ENCODE measurements at places on chromosomes 1 and 21.

DNA sequence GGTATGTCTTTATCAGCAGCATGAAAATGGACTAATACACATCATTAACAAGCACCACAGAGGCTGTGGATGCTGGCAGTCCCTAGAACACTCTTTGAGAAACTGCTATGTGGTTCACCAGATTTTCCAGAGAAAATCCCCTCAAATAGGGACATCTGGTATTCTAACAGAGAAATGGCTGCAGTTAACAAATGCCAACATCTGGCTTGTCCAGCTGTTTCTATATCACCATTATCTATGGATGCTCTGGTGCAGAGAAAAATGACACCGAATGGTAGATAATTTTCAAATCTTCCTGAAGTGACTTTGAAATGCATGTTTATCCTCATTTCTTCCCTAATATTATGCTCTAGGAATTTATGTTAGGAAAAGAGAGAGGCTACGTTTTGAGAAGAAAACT lies 403.5 kb upstream of the PROX1 start:
- no peak for DNase-seq

DNA sequence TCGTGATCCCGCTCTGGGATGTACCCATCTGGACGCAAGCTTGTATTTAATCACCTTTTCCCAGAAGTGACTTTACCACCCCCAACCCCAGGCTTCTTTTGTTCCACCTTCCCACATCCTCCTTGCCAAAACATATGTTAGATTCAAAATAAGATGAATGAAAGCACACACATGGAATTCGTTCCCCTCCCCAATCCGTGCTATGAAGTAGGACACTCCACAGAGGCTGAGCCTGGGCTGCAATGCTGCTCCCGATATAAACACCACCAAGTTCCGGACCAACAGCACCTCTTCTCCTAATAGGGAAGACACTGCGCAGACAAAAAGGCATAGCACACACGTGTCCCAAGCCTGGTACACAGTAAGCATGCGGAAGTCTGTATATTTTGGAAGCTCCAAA lies 86.1 kb downstream of the CLSTN1 start:
- DNase-seq = no peak

- DNase-seq = no peak
Measured at GRCh38 chr1:36223381-36223995, 755 bp upstream of the THRAP3 start.

- no peak for DNase-seq
Measured at GRCh38 chr1:25862785-25863485, 3.7 kb upstream of the AUNIP start.

DNA sequence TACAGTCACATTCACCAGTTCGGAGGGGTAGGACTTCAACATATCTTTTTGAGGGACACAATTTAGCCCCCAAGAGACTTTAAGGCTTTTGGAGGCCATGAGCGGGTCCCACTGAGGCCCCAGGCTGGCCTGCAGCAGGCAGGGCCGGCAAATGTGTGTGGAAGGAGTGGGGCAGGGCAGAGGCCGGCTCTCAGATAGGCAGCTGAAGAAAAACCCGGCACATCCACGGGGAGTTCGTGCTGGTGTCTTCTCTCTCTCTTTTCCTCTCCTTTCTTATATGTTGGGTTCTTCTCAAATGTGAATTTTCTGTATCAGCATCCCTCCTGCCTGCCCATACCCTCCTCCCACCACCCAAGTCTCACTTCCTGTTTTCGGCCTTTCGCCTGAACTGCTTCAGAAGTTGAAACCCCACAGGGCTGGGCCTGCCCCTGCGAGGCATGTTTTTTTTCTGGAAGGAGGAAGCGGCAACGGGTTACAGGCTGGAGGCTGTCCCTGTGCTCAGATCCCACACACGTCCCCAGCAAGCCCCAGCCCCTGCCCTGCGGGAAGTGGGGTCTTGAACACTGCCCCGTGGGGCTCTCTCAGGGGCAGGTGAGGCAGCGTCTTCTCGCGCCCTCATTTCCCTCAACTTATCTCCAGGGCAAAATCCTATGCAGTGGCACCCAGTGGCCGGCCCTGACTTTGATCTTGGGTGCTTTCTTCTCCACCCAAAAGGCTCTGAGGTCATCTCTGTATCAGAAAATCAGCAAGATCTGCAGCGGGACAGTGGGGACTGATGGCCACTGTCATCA lies 9.7 kb upstream of the UMODL1 start:
- DNase-seq = no peak

GRCh38 chr1:198788561-198789064 lies 149.8 kb downstream of the PTPRC start:
- DNase-seq = no peak

- DNase-seq = no peak
Measured at GRCh38 chr1:66300280-66300971, 233.5 kb upstream of the SGIP1 start.

DNA sequence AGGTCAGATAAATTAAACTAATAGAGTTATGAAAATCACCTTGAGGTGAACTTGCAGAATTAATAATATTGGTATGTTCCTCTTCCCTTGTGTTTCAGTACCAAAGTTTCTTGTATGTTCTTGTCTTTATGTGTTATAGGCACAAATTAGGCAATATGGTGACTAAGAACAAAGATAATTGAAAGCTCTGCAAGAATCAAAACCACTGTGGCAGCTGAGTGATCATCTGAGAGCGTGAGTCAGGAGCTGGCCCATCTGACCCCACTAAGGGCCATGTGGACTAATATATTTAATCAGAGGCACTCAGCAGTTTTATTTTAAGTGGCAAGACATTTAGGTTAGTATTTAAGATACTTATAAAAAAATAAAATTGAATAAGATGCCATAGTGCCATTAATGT lies 12.8 kb upstream of the CASQ2 start:
- no peak for DNase-seq

GRCh38 chr21:45825219-45825618 lies 156.4 kb upstream of the COL6A1 start:
- no peak for DNase-seq

DNA sequence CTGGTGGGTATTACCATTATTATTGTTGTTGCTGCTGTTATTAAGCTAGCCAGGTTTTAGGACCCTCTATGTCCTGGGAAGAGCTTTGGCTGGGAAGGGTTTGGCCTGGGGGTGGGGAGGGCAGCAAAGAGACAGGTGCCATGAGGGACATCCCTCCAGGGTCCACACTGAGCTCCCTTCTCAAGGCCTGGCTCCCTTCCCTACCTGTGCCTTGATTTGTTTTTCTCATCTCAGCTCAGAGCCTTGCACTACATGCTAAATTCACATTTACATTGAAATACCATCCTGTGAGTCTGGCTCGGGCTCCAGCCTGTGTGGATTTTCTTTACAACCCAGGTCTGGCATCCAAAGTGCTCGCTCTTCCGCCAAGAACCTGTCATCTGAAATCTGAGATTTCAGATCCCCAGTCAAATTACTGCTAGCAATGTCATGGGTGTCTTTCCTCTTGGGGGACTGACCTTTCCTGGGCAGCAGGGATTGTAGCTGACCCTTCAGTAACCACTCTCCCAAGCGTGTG lies 536.3 kb downstream of the PTPRU start:
- no peak for DNase-seq

GRCh38 chr1:94255476-94255875 lies 18.1 kb upstream of the ARHGAP29 start:
- no peak for DNase-seq

DNA sequence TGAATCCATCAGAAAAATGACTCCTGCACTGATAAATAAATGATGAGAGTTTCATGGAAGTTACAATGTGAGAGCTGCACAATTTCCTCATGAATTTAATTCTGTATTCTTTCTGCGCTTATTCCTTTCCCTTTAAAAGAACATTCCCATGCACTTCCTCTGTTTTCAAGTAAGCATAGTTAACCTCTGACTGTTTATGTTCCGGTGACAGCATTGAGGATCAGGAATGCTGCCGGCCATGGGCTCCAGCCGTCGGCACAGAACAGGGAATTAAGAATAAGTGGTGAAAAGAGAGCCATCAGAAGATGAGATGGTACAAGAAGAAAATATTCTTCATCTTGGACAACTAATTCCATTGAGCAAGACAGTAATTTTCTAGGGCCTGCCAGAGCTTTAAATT lies 65.3 kb downstream of the SUSD4 start:
- DNase-seq = no peak

DNA sequence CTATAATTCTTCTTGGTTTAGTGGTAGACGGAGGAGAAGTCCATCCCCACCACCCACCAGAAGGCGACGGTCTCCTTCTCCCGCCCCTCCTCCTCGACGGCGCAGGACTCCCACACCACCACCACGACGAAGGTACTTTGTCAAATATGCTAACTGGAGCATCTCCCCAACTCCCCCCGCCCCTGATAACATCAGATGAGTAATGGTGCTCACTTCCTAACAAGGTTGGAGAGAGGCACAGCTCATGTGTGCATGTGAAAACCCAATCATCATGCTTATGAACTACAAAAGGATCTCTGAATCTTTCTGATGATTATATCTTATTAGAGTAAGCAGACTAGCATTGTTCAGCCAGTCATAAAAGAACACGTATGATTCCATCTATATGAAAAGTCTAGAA lies 23.7 kb downstream of the SRRM1 start:
- DNase-seq = no peak

GRCh38 chr1:227942021-227942715 lies 5.6 kb downstream of the WNT9A start:
- no peak for DNase-seq

GRCh38 chr1:228818296-228818695 lies 83.0 kb downstream of the RHOU start:
- DNase-seq = no peak

DNA sequence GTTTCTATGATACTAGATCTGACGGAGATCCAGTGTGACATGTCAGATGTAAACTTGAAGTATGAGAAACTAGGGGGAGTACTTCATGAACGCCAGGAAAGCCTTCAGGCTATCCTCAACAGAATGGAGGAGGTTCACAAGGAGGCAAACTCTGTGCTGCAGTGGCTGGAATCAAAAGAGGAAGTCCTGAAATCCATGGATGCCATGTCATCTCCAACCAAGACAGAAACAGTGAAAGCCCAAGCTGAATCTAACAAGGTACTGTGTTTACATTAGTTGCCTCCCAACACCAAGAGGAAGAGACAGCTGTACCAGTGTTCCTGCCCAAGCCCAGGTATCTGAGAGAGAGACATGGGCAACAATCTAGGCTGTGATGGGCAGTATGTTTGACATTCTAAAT lies 112.2 kb upstream of the BMP8A start:
- DNase-seq = no peak

DNA sequence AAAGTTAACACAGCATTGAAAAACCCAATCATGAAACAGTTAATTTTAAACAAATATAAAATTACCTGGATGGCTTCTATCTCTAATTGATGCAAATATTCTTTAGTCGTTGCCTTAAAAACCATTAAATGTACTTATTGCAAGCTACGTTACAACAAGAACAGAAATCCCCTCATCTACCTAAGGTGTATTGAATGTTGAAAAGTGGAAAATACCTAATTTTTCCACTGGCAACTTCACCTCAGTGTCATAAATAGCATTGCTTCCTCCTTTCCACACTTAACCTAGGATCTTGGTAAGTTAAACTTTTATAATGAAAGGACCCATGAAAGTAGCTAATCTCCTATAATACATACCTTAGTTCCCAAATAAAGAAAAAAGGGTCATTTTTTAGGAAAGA lies 5.4 kb downstream of the GADD45A start:
- no peak for DNase-seq

GRCh38 chr1:198772626-198773025 lies 133.8 kb downstream of the PTPRC start:
- no peak for DNase-seq

DNA sequence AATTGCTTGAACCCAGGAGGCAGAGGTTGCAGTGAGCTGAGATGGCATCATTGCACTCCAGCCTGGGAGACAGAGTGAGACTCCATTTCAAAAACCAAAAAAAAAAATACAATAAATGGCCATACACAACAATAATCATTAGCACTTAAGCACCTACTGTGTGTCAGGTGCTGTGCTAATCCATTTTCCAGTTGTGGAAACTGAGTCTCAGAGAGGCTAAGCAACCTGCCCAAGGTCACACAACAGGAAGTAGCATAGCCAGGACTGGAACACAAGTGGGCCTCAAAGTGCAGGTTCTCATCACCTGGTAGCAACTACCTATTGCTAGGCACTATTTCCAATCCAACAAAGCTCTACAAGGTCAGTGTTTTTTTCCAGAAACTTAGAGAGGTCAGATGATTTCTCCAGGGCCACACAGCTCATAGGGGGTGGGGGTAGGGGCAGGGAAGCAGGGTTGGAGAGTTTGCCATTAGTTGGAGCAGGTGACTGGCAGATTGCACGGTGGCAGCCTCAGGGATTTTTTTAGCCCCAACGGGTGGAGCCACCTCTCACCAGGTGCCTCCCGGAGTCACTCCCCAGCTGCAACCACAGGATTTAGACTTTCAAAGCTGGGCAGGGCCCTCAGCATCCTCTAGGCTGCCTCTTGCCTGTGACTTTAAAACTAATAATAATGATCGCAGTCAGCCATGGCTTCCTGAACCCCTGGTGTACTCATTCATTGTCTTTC lies 52.5 kb upstream of the ID3 start:
- no peak for DNase-seq

DNA sequence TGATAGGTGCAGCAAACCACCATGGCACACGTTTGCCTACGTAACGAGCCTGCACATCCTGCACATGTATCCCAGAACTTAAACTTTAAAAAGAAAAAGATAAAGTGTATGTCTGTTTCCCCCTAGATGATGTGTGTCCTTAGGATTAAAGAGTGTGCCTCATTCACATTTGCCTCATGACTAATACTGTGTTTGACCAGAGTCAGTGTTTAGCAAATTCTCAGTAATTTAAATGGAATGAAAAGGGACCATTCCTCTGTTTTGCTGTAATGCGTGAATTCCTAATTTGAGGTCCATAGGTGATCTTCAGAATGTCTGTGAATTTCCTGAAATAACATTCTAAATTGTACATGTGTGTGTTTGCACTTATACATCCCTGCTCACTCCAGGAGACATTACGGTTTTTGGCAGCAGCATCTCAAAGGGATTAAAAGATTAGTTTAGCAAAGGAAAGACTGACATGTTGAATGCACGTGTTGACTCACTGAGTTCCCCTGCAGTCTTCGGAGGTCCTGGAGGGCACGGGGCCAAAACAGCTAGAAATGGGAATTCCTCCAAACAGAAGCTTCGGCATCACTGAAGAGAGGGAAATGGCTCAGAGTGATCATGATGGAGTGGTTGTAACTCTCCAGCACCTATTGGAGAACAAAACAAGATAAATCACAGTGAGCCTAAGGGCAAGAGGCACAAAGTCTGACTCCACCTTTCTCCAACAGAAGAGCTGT lies 19.1 kb upstream of the SLC35F3 start:
- no peak for DNase-seq

- no peak for DNase-seq
Measured at GRCh38 chr1:182909578-182909977, 43.4 kb downstream of the SHCBP1L start.

GRCh38 chr1:109644670-109645069 lies 11.2 kb upstream of the GSTM4 start:
- DNase-seq = no peak

- no peak for DNase-seq
Measured at GRCh38 chr1:200367841-200368534, 41.8 kb downstream of the ZNF281 start.

All from omental fat pad (tissue), 4 donors.